ENCODE measurements at places on chromosomes 16 and 17.

- DNase-seq: no peak
Observed at GRCh38 chr17:78120971-78121800, 7.4 kb downstream of the TMC6 start.

DNA sequence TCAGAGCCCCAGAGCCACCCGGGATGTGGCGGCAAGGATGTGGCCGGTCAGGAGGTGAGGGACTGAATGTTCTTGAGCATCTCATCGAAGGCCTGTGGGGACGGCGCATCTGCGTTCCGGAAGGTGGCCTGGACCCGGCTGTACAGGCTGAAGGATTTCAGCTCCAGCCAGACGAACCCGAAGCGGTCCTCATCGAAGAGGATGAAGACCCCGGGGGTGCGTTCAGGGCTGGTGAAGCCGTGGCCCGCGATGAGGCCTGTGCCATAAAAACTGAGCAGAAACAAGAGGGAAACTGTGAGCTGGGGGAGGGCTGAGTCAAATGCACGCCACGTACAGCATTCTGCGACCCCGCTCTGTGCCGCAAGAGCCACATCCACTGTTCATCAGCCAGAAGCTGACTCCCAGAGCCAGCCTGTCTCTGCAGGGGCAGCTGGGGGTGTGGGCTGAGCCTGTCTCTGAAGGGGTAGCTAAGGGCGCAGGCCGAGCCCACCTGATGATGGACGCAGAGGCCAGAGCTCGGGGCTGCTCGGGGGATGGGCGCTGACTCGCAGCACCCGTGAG lies 14.1 kb upstream of the C16orf95 start:
- DNase-seq: no peak

DNA sequence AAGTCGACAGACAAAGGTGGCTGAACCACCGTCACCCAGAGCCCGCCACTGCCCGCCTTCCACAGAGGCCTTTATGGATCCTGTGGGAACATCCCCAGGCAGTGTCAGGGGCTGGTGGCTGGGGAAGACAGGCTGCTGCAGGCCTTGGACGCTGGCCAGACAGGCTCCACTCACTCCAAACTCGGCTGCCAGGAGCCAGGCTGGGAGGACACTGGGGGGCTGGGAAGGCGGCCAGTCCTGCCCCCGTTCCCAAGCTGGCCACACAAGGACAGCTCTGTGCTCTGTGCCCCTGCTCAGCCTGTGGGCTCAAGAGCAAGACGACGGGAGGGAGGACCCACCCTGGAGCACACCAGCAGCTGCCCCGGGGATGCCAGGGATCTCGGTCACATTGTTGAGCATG lies 7.6 kb upstream of the LCAT start:
- no peak for DNase-seq

DNA sequence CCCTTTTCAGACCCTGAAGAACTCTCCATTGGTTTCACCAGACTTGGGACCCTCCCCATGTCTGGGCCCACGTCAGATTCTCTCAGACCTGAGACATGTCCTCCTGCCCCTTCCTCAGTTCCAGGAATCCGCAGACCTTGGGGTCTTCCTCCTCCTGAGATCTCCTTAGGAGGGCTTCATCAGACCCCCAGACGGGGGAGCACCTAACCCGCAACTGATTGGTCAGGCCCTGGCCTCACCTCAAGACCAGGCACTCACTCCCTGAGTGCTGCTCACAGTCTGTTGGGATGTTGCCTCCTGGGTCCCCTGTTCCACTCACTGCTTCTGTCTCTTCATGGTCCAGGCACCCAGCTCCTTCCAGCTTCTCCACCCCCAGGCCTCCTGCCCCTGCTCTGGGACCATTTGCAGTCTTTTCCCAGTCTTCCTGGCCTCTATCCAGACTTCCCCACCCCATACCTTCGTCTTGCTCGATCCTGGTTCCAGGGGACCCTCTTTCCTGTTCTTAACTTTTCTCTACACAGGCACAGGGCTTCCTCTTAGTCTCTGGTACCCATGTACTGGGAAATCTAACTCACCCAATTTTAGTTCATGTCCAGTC lies 1.2 kb downstream of the GID4 start:
- DNase-seq: no peak

- DNase-seq: no peak
Observed at GRCh38 chr16:89137666-89138512, 33.7 kb upstream of the CDH15 start.

GRCh38 chr16:74743668-74744299 lies 30.8 kb downstream of the FA2H start:
- DNase-seq: peak; percentile 58

DNA sequence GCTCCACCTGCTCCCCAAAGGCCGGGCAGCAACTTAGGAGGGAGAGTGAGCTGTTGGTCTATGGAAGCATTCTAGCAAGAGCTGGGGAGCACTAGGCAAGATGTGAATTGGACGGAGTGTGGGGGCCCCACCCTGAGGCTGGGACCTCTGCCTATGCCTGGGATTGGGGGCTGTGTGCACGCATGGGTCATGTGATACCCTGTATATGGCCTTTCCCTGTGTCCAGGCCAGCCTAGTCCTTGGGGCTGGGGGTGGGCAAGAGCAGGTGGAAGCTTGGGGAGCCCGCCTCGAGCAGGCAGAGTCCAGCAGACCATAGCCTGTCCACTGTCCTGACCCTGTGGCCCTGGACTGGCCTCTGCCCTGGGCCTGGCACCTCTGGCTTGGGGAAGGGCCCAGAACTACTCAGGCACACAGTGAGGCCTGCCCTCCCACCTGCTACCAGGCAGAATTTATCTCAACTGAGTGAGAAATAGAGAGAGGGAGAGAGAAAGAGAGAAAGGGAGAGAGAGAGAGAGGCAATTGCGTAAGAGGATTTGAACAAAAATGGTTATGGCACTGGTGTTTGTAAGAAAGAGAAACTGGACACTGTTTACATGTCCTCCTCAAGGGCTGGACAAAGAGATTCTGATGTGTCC lies 19.1 kb downstream of the PDP2 start:
- DNase-seq: no peak

DNA sequence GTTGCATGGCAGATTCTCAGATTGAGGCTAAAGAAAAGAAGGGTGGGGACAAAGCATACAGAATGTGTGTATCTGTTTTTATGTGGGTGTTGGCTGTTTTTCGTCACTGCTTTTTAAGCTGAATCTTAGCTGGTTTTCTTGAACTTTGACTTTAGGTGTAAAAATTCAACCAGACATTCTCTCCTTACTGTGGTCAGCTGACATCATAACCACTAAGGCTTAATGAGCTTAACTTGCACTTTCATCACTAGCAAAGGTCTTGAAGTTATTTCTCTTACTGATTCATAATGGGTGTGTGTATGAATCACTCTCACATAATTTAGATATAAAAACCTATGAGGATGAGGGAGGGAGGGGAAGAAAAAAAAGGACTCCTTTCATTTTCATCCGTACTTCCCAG lies 4.0 kb upstream of the CDC6 start:
- no peak for DNase-seq

DNA sequence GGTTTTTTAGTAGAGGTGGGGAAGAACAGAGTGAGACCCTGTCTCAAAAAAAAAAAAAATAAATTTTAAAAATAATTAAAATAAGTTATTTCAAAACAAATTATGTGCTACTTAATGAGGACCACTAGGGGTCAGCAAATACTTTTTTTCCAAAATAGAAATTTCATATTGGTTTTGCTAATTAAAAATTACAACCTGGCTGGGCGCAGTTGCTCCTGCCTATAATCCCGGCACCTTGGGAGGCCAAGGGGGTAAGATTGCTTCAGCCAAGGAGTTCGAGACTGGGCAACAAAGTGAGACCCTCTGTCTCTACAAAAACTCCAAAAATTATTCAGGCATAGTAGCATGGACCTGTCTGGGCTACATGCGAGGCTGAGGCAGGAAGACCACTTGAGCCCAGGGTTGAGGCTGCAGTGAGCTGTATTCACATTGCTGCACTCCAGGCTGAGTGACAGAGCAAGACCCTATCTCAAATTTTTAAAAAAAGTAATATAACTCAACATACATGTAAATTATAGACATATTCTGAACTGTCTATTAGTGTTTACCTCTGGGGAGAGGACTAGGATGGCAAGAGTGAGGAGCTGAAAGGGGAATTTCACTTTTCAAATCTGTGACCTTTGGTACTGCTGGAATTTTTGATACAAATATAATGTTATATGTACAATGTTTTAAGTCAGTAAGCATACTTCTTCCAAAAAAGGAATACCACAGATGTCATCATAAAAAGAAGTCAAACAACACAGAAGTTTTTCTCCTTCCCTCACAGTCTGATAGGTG lies 8.1 kb downstream of the MEIOB start:
- no peak for DNase-seq

GRCh38 chr17:4872786-4873185 lies 26.6 kb upstream of the C17orf107 start:
- no peak for DNase-seq

GRCh38 chr17:2136241-2136640 lies 81.3 kb downstream of the HIC1 start:
- DNase-seq: no peak

DNA sequence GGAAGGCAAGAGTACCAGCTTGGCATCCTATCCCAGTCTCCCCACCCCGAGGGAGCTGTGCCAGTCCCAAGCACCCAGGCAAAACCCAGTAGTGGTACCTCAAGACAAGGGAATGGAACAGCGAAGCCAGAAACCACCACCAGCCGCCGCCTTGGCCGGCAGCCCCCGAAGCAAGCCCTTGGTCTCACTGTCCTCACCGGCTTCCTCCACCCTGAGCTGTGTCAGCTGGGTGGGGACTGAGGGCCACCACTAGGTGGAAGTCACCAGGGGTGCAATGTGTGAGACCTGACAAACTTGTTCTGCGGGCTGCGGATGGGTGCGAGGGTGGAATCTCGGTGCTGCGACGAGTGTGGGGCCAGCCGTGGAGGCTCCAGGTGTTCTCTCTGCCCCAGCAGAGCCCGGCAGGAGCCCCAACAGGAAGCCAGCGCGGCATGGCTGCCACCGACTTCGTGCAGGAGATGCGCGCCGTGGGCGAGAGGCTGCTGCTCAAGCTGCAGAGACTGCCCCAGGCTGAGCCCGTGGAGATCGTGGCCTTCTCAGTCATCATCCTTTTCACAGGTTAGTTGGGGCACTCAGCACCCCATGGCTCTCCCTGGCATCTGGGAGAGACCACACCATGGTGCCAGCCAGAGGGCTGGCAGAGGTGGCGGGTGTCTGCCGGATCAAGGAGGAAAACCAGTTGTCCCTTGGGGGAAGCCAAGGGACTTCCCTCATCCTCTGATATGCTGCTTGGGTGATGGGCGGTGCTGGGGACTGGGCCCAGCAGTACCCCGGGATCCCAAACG lies 6.7 kb downstream of the SMIM5 start:
- no peak for DNase-seq

- DNase-seq: no peak
Observed at GRCh38 chr17:43573579-43574321, 27.6 kb upstream of the ETV4 start.

DNA sequence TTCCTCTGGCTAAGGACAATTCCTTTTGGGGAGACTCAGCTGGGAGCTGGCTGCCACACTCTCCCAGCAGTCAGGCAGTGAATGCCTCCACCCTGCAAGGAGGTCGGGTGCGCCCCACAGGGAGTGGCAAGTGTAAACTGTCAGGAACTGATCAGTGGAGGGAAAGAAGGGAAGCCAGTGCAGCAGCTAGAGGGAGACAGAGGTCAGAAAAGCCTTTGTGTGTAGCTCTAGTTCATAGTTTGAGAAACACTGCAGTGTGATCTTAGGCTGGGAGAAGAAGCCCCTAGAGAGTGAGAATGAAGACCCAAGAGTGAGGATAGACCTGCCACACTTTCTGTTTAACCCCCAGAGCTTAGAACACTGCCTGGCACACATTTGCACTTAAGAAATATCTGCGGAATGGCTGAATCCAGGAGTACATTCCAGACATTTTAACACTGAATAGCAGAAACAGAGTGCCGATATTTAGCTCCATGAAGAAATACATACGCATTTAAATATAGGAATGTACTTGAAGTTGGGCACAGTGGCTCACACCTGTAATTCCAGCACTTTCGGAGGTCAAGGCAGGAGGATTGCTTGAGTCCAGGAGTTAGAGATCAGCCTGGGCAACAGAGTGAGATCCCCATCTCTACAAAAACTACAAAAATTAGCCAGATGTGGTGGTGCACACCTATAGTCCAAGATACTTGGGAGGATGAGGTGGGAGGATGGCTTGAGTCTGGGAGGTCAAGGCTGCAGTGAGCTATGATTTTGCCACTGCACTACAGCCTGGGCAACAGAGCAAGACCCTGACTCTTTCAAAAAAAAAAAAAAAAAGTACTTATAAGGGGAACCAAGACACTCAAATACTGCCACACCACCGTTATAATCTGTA lies 11.1 kb upstream of the SLC5A11 start:
- DNase-seq: peak; percentile 26

DNA sequence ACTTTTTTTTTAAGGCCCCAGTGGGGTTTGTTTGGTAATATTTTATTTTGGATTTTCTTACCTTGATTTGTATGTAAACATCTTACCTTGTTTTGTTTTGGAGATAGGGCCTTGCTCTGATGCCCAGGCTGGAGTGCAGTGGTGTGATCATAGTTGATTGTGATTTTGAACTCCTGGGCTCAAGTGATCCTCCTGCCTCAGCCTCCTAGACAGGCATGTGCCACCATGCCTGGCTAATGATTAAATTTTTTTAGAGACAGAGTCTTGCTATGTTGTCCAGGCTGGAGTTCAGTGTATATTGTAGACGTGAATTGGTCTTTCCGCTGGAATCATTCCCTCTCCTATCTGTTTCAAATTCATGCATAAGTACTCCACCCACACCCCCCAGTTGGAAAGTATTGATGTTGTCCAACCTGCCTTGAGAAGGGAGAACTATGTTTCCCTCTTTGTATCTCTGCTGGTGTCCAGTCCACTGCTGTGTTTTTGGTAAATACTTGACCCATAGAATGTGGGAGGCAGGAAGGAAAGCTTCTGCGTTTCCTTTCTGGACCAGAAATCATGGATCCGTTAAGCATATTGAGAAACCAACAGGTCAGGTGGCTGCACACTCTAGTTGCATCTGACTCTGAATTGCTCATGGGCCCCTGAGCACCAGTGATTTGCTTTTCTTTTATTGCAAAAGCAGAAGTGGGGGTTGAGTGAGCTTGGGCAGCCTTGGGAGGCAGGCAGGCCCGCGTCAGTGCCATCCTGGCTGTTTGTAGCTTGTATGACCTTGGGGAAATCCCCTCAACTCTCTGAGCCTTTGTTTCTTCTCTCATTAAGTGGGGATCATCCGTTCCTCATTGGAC lies 25.0 kb downstream of the RMI2 start:
- DNase-seq: no peak

- DNase-seq: no peak
Observed at GRCh38 chr17:1829216-1829591, 498 bp downstream of the SMYD4 start.

- DNase-seq: no peak
Observed at GRCh38 chr16:48409839-48410632, 24.8 kb upstream of the SIAH1 start.

DNA sequence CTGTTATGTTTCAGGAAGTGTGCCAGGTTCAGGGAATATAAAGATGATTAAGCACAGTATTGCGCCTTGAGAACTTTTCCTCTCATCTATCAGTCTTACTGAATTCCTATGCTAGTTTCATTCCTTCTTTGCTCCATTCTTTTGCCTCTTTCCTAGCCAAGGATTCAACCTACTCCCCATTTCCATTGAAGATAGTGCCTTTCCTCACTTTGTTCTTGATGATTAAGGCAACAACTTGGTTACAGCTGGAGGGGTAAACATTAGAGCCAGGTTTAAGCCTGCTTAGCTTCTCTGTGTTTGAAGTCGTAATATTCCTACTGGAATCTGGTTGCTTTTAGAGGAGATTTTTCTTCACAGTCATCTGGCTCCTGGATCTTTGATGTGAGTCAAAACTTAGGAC lies 75.1 kb downstream of the NQO1 start:
- no peak for DNase-seq

Data from NCI-H2227 treated with DMSO at 0.1 percent for 48 hours (cell line).